OCI-M1 (cell line): ENCODE measurements at places on chromosomes 2 and 18.

- no peak for DNase-seq
Observed at GRCh38 chr2:236631281-236631855, 61.7 kb downstream of the ACKR3 start.

- DNase-seq, result no peak
Observed at GRCh38 chr2:214127571-214127970, 283.3 kb upstream of the VWC2L start.

- DNase-seq, result no peak
Observed at GRCh38 chr2:82803307-82803706, 1655.8 kb downstream of the SUCLG1 start.

DNA sequence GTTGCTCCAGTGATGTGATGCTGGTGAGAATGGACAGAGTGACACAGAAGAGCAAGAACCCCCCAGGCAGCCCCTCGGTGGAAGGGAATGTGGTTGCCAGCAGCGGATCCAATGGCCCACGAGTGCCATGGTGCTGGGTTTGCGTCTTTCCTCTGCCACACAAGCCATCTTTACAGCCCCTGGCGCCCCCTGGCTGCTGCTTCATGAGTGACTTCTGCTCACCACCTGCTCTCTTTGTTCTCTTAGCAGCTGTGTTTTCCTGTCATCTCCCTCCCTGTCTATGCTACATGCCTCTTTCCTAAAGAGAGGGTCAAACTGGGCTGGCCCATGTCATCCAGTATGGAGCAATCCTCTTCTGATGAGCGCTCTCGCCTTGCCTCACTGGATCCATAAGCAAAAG, 300.0 kb upstream of the SMIM21 start:
- DNase-seq, result peak; percentile 61

GRCh38 chr2:68714866-68715265, 19.7 kb upstream of the ARHGAP25 start:
- DNase-seq, result peak; percentile 74

DNA sequence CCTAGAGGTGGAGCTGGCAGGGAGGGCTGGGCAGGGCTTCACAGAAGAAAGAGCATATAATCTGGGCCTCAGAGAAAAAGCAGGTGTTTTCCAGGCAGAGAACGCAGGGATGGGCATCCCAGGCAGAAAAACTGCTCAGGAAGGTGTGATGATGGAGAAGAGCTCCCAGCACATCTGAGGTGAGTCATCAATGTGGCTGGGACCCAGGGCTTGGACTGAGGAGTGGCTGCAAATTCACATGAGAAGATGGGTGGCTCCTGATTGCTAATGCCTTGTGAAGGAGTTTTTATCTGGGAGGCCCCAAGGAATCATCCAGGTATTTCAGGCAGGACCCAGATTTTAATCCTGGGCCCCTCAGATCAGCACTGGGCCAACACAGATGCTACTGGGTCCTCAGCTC, 10.2 kb downstream of the IL1F10 start:
- DNase-seq, result no peak

DNA sequence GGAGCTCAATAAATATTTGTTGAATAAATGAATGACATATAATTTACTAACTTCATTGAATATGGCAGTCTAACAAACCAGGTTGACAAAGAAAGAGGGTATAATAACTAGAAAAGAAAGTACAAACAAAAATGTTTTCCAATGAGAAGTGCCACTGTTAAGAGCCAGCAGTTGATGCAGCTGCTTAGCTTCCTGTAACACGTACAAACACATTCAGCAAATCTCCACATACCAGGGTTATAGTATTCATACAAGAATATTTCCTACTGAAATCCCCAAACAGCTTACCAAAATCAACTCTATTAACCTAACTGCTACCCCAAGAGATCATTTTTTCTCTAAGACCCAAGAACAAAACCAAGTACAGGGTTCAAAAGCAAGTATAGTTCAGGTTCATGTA, 77.7 kb downstream of the THADA start:
- peak; percentile 44 for DNase-seq

- no peak for DNase-seq
Observed at GRCh38 chr2:207482630-207483029, 47.1 kb upstream of the CREB1 start.

GRCh38 chr2:188976545-188977268, 2.5 kb downstream of the COL3A1 start:
- DNase-seq, result no peak

DNA sequence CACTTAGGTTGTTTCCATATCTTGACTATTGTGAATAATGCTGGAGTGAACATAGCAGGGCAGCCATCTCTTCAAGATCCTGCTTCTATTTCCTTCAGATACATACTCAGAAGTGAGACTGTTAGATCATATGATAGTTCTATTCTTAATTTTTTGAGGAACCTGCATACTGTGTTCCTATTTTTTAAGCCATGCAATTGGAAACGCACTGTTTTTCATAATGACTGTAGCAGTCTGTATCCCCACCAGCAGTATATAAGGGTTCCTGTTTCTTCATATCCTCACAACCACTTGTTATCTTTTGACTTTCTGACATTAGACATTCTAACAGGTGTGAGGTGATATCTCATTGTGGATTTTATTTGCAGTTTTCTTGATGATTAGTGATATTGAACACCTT, 15.5 kb downstream of the NEURL3 start:
- DNase-seq, result no peak

DNA sequence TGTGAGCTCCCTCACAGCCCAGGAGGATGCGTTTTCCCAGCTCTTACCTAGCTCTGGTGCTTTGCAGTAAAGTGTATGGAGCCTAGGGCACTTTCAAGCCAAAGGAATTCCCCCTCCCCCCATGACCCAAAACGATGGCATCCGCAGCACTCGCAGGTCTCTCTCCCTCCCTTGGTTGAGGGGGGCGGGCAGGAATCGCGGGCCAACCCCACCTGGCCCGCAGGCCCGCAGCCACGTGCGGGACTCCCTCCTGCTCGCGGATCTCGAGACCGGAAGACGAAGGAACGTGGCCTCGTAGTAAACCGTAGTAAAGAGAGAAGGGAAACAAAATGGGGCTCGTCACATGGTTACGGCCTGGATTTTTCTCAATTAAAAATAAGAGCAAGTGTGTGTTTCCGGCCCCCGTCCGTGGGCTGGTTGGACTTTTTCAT, 8.5 kb downstream of the IRS1 start:
- no peak for DNase-seq

DNA sequence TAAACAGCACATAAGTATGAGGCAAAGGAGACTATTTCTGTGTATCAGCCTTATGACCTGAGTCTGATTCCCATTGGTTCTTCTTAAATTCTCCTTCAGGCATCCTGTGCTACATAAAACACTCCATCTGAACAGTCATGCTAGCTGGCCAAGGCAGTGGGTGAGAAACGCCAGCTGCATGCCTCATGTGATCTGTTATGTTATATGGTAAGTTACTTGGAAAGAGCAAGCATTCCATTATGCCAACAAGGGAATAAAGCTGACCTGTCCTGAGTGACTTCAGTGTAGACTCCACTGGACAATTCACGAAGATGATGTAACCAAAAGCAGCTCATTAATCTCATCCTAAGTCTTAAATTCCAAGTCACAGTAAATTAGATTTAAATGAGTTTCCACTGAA, 216.5 kb upstream of the FN1 start:
- no peak for DNase-seq

DNA sequence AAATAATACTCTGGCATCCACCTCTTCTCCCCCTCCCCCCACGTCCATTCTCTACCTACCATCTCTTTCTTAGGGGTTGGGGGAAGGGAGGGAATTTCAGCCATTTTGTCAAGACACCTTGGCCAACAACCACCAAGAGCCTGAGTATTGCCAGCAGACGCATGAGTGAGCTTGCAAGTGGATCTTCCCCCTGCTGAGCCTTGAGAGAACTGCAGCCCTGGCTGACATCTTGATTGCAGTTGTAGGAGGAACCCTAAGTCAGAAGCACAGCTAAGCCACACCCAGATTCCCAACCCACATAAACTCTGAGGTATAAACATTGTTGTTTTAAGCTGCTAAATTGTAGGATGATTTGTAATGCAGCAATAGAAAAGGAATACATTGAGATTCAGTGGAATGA, 165.6 kb downstream of the TMEFF2 start:
- peak; percentile 80 for DNase-seq

DNA sequence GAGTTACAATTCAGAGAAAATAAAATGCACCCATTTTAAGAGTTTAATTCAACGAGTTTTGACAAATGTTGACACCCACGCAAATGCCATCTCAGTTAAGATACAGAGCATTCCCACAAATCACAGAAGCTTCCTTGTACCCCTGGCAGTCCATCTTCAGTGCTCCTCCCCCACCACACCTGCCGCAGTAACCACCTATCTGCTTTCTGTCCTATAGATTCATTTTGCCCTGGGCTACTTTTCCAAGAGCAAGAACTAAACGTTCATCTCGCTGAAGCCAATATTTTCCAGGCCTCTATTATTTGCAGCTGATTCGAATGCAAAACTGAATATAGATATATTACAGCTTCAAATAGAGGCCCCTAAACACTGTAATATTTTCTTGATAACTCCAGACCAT, 13.4 kb upstream of the HPCAL1 start:
- no peak for DNase-seq

- no peak for DNase-seq
Observed at GRCh38 chr18:33369711-33370449, 70.6 kb downstream of the CCDC178 start.

- peak; percentile 32 for DNase-seq
Observed at GRCh38 chr2:179412112-179412511, 147.5 kb upstream of the SESTD1 start.

DNA sequence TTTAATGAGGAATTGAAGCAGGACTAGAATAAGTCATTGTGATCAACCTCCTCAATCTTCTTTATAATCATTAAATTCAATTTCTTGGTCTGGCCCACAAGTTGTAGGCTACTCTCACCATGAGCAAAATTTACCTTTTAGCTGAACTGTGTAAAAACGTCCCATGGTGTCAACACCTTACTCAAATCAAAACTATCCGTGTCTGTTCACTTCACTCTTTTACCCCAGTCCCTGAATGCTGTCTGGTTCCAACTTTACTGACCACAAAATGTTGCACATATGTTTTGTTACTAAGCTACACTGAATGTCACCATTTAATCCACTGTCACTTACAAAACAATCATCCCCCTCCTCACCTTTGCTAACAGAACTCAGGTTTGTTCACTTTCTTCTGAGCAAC, 951.6 kb upstream of the SLC39A10 start:
- no peak for DNase-seq

GRCh38 chr18:6331872-6332271, 82.8 kb downstream of the L3MBTL4 start:
- no peak for DNase-seq

- peak; percentile 74 for DNase-seq
Observed at GRCh38 chr2:147844697-147845410, at the start of gene ACVR2A. TSS of gene ACVR2A (plus strand) at chr2:147845029. CDS start at chr2:147845153, 124 bp downstream.

DNA sequence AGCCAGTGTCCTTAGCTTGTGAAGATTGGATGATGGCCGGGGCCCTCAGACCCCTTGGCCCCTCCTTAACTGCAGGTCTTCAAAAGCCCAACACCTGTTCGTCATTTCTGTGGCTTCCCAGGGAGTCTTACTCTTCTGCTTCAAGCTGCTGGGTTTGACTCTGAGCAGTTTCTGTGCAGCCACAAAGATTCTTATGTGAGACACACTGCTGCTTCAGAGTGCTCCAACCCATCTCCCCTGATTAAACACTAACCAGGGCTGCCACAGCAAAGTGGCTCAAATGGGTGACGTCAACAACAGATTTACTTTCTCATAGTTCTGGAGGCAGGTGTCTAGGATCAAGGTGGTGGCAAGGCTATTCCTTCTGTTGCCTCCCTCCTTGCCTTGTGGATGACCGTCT, 40.8 kb downstream of the TSN start:
- DNase-seq, result no peak

DNA sequence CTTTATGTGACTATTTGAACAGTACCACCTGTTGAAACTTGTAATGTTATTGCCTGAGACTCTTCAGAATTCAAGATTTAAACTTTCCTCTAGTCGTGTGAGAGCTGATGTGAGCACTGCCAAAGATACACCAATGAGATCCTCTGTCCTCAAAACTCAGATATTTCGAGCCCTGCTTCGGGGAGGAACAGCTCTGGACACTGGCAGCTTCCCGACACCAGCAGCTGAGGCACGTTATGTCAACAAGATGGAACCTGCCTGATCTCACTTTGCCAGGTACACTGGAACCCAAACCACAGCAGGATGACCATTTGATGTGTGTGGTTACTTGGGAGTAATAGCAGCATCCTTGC, 319.9 kb upstream of the RBMS1 start:
- DNase-seq, result no peak

DNA sequence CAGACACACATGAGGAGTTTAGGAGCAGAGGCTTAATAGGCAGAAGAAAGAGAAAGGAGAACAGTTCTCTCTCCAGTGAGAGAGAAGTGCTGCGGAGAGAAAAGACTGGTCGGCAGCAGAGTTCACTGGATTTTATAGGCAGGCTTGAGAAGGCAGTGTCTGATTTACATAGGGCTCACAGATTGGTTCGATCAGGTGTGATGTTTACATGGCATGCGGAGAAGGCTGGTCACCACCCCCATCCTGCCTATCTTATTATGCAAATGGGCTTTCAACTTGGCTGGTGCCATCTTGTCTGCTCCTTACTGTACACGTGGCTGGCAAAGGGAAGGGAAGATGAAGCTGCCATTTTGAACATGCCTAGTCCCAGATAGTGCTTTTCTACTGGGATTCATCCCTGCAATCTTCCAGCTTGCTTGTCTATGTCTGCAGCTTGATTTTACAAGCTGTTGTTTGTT, 113.4 kb downstream of the AP1S3 start:
- DNase-seq, result peak; percentile 34

- DNase-seq, result peak; percentile 40
Observed at GRCh38 chr2:52934323-52934898, 833.2 kb upstream of the CHAC2 start.

DNA sequence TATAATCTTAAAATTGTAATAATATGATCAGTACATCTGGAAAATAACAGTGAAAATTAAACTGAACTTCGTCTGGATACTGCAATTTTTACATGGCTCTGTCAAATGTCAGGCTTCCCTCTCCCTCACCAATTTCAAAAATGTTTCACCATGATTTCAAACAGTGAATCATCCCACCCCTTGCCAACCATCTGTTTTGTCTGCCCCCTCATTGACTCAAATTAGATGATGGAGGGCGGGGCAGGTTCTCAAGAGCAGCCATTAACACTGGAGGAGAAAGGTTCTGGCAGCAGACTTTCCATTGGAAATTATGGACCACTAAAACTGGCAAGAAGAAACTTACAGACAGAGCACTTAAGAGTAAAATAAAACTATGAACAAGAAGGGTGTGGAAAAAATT, 1195.7 kb upstream of the ZEB2 start:
- DNase-seq, result no peak
